ENCODE measurements at places on chromosomes 2 and 18.

- DNase-seq: no peak
Observed at GRCh38 chr2:118232391-118232790, 144.1 kb downstream of the INSIG2 start.

DNA sequence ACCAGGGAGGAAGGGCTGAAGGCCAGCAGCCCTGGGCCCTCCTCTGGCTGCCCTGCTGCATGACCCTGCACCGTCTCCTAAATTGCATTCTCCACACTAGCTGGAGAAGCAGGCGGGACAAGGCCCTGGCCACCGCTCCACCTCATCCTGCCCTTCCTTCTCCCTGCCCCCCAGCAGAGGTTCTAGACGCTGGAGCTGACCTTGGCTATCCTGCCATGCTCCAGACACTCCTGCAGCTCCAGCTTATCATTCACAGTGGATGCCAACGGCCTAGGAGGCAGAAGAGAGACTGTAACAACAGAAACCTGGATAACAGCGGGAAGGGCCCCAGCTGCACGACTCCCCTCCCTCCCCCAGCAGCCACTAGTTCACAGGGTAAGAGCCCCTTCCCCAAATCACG, 68.4 kb upstream of the POMC start:
- DNase-seq: peak; percentile 86

DNA sequence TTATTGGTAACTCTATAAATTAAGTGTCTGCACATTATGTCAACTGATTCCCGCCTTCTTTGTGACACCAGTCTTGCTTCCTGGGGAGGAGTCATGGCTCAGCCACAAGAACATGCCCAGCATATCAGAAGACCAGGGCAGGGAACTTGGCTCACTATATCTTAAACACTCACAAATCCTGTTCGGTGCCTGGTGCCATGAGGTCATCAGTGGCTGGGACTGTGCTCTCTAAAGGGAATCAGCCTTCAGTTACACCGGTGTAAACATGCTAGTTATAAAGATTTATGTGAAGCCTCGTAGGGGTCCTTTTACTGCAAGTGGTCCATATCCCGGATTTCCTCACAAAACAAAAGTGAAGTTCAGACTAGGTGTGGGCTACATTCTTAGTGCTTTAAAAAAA, 73.1 kb upstream of the ZNF521 start:
- no peak for DNase-seq

DNA sequence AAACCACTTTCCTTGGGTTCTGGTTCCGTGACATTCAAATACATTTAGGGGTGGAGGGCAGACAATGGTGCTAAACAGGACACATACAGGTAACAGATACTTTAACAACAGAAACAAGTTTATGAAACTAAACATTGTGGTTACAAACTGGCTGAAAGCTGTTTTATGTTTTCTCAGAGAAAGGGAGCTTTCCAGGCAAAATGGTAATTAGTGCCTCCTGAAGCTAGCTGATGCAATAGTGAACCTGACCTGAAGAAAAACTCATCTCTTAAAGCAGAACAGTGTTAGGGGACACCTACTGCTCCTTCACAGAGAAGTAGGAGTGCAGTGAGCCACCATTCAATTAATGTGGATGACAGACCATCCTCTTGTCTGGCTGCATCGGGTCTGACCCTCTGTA, 138.9 kb downstream of the CCDC148 start:
- DNase-seq: no peak

DNA sequence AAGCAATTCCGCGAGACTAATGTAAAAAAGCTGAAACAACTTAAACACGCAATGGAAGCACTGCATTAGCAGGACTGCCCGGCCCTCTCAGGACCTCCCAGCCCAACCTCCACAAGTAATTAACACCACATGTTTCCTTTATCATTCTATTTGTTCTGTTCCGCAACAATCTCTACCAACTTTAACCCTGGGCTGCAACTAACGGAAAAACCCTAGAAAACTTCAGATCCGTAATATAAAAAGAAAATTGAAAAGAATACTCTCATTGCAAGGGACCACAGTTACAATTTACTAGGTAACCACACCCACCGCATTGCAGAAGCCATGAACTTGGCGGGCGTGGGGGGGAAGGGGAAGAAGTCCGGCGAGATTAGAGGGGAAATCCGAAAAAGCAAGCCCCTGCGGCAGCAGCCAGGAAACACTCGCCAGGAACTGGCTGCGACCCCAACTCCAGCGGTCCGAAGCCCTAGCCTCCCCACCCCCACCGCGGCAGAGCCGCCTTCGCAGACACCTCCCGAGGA, 1.2 kb downstream of the EPB41L3 start:
- peak; percentile 50 for DNase-seq

DNA sequence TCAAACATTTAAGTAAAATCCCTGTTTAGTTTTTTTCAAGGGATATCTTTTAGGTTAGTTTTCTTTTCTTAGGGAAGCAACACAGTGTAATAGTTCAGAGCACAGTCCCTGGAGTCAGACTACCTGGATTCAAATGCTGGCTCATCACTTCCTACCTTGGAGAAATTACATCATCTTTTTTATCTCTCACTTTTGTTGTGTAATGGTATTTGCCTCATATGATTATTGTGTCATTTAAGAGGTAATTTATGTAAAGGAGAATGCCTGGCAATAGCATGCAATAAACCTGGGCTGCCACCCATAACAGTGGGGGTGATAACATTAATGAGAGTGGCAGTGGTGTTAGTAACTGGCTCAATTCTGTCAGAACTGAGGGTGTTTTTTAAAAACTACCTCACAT, 26.3 kb downstream of the ERLEC1 start:
- DNase-seq: no peak

- DNase-seq: peak; percentile 70
Observed at GRCh38 chr2:40760071-40760666, 308.3 kb upstream of the SLC8A1 start.

GRCh38 chr18:22026889-22027288, 142.5 kb upstream of the GATA6 start:
- no peak for DNase-seq

GRCh38 chr2:84919885-84920580, 14.6 kb downstream of the TMSB10 start:
- peak; percentile 49 for DNase-seq

- DNase-seq: no peak
Observed at GRCh38 chr2:241759067-241759807, 17.4 kb upstream of the GAL3ST2 start.

GRCh38 chr2:42232024-42232423, 62.9 kb downstream of the EML4 start:
- DNase-seq: no peak

- DNase-seq: no peak
Observed at GRCh38 chr2:161103451-161103831, 56.8 kb upstream of the TANK start.

- DNase-seq: peak; percentile 36
Observed at GRCh38 chr2:177078416-177078815, 134.2 kb upstream of the HNRNPA3 start.

GRCh38 chr2:239732666-239733010, 292.5 kb downstream of the NDUFA10 start:
- no peak for DNase-seq
